ENCODE measurements at places on chromosomes 5 and 9. TPM values are rescaled to one million over a fixed set of nuclear protein-coding genes. Genes with fewer than 3 reads are reported as not detected.

ANKRD18B gene
- 6.0 TPM for total RNA-seq

DBH gene
- not detected for total RNA-seq

FBLL1 gene
- 2.3 TPM for total RNA-seq

OR1J2 gene
- not detected for total RNA-seq

CAMK4 gene
- 0.78 TPM for total RNA-seq
